ENCODE measurements at places on chromosomes 6 and 20. TPM values are rescaled to one million over a fixed set of nuclear protein-coding genes. Genes with fewer than 3 reads are reported as not detected.

The PPDPF gene
- 95.0 TPM for total RNA-seq

The VSTM2L gene
- 0.94 TPM for total RNA-seq

DNA sequence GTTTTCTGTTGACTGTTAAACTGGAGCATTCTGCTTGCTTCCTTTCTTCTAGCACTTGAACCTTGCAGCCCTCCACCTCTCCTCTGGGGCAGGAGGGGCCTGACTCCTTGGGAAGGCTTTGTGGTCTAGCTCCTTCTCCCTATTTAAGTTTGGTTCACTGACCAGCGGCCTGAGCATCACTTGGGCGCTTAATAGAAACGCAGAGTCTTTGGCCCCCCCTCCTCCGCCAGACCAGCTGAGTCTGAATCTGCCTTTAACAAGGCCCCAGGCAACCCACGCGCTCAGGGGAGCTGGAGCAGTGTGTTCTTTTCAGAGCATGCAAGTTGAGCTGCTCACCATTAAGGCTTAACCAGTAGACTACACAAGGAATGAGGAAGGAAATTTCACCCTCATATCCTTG, 225.7 kb downstream of the NRN1 start:
- no peak for DNase-seq

- no peak for DNase-seq
Observed at GRCh38 chr6:168490757-168491156, 49.8 kb downstream of the SMOC2 start.

GRCh38 chr6:103769431-103769830, 1090.3 kb downstream of the HACE1 start:
- DNase-seq: no peak

DNA sequence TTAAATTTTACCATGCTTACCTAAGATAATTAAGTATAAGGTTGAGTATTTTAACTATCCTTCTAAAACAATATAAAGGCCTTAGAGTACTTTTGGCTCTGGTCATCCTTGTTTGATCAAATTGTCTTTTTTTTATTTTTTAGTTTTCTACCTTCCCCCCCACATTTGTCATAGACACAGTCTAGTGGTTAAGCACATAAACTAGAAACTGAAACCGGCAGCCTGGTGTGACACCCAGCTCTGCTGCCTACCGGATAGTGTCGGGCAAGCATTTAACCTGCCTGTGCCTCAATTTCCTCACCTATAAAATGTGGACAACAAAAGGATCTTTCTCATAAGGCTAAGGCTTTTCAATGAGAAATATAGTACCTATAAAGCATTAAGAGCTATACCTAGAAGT, 21.6 kb upstream of the TULP4 start:
- DNase-seq: no peak

The TLDC2 gene
- total RNA-seq: 0.63 TPM

DNA sequence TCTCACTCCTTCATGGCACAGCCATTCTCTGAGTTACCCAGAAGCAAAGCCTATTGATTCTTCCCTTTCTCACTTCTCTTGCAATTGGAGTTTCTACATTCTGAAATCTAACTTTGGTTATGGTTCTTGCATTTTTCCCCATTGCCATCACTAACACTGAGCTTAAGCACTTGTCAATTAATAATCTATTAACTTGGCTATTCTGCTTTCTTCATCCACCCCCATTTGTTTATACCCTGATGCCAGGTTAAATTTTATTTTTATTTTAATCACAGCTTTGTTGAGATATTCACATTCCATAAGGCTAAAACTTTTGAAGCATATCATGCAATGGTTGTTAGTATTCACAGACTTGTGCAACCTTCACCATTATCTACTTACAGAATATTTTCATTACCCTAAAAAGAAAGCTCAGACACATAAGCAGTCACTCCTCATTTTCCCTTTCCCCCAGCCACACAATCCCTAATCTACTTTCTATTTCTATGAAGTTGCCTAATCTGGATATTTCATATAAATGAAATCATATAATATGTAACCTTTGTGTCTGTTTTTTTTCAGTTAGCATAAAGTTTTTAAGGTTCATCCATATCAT, 222.3 kb downstream of the UBE3D start:
- no peak for DNase-seq

- DNase-seq: no peak
Observed at GRCh38 chr6:42391441-42391840, 60.3 kb downstream of the TRERF1 start.

The C6orf58 gene
- not detected for total RNA-seq

DNA sequence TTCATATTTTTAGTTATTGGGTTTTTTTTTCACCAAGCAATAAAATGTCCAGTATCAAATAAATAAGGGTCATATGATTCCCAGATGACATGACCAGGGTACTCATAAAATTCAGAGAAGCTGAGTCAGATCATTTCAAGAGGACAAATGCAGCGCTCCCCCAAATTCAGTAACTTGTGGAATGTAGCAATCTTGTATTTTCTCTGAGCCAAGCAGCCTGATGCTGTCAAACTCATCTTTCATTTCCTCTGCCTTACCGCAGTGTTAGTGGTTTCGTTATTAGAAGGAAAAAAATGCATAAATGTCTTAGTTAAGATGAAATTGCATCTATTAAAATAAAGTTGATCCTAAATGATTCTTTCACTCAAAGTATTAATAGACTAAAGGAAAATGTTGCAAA, 57.8 kb upstream of the EDN1 start:
- no peak for DNase-seq

DNA sequence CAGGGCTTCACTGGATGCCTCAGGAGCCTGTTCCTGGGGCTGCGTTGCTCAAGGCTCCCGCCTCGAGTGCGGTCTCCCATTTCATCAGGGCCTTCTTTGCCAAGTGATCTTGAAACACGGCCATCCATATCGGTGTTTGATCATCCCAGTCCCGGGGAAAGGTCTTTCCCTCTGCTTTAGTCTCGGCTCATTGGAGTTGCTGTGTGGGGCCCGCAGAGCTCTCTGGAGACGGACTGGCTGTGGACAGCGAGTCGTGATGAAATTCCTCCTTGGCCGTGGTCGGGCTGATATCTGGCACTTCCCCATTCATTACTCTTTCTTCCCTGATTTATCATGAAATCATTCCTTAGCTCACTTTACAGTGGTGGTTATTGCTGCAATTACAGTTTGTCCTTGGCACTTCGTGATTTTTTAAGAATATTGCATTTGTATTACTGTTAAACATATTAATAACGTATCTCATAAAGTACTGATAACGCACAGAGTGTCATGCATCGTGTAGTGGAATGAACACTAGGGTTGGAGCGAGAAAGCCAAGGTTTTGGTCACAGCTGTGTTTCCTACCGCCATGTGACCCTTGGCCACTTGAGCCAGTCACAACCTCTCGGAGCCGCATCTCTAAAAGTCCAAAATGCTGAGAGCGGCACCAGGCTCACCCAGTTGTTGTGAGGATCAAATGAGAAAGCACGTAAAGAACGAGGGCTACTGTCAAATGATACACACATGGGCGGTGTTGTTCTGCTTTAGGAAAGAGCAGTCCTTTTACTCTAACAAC, 71.8 kb downstream of the MTHFD1L start:
- DNase-seq: no peak

The TRIM26 gene
- 37.2 TPM for total RNA-seq

GRCh38 chr6:156778454-156779205, 1.5 kb downstream of the ARID1B start:
- DNase-seq: no peak

DNA sequence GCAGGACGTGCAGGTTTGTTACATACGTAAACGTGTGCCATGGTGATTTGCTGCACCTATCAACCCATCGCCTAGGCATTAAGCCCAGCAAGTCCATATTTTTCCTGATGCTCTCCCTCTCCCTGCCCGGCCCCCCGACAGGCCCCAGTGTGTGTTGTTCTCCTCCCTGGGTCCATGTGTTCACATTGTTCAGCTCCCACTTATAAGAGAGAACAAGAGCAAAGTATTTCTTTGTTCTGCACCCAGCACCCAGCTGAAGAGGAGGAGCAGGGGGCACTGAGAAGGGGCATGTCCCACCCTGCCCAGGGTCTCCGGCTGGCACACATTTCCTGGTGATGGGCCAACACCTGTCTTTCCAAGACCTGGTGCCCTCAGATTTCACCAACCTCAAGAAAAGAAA, 251.1 kb upstream of the ARID1B start:
- no peak for DNase-seq

DNA sequence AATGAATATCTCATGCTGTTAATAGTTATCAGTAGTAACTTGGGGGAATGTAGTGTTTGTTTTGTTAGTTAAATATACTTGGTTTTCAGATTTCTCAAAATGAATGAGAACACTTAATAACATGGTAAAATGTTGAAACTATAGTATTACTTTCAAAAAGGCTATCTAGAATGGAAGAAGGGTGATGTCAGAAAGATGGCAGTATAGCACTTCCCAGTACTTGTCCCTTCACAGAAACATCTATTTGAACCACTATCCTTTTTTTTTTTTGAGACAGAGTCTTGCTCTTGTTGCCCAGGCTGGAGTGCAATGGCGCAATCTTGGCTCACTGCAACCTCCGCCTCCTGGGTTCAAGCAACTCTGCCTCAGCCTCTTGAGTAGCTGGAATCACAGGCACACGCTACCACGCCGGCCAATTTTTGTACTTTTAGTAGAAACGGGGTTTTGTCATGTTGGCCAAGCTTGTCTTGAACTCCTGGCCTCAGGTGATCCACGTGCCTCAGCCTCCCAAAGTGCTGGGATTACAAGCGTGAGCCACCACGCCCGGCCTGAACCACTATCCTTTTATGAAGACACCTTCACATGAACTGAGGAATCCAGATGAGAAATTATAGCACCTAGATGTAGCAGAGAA, 4.7 kb upstream of the ECHDC1 start:
- no peak for DNase-seq

The ESR1 gene
- total RNA-seq: 3.6 TPM

DNA sequence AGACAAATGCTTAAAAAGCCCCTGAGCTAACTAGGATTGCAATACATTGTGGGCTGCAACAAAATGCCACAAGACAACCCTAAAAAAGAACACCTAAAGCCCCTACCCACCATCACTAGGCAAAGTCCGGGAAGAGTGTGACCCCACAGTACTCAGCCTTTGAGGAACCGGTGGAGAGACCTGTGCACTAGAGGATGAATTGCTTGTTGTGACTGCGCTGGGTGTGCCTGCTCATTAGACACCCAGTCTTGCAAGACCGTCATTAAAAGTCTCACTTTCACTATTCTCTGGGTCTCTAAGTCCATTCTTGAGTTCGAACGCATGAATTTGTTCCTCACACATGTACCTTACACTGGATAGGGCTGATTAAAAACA, 88.7 kb downstream of the JPH2 start:
- no peak for DNase-seq

The ARFGEF3 gene
- total RNA-seq: 6.0 TPM

DNA sequence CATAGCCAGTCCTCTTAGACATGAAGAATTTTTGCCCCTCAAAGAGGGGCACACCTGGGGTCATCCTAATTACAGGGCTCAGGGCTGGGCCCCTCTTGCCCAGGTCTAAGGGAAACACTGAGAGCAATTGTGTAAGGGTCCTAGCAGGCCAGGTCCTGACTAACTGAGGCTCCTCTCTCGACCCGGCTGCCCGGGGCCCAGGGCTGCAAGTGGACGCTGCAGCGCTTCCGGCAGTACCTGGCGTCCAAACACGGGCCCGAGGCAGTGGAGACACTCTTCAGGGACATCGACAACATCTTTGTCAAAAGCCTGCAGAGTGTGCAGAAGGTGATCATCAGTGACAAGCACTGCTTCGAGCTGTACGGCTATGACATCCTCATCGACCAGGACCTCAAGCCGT, 17.4 kb downstream of the PDRG1 start:
- no peak for DNase-seq

DNA sequence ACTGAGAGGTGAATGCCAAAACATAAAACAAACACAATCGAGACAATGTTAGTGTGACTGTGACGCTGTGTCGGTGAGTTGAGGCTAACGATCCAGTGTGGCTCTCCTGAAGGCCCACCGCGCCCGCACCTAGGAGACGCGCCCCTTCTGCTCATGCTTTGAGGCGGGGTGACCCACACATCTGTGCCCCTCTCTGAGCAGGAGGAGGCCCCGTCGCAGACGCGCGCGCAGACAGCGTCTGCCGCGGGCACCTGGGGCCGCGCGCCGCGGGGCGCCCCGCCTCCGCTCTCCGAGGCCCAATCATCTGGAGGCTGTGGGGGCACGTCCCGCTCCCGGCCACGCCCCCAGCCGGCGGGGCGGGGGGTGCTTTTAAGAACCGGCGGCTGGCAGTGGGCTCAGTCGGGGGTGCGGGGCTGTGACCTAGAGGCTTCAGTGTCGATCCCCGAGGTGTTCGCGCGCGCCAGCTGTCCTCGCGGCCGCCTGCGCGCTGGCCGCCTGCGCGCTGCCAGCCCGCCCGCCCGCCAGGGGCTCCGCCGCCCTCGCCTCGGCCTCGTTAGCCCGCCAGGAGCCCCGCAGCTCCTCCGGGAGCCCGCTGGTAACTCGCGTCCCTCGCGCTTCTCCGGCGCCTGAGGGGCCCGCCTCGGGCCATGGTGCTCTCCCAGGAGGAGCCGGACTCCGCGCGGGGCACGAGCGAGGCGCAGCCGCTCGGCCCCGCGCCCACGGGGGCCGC, at the start of gene SLC16A10:
SLC16A10 (plus strand) TSS at position 398 of the 730 bp plus-strand sequence; CDS start at position 648, 250 bp downstream.
- peak; percentile 50 for DNase-seq

GRCh38 chr20:46901638-46902037, 7.0 kb downstream of the EYA2 start:
- no peak for DNase-seq

The BPI gene
- 0.74 TPM for total RNA-seq

The AGPAT4 gene
- 20.2 TPM for total RNA-seq

- DNase-seq: no peak
Observed at GRCh38 chr6:39084506-39084905, 30.5 kb downstream of the SAYSD1 start.

- no peak for DNase-seq
Observed at GRCh38 chr20:44780226-44780625, 30.1 kb downstream of the RIMS4 start.

The GSTA2 gene
- total RNA-seq: not detected

- no peak for DNase-seq
Observed at GRCh38 chr6:113317442-113317841, 539.7 kb upstream of the MARCKS start.

The MACROD2 gene
- 7.9 TPM for total RNA-seq

- no peak for DNase-seq
Observed at GRCh38 chr6:56047931-56048540, 172.6 kb upstream of the BMP5 start.

DNA sequence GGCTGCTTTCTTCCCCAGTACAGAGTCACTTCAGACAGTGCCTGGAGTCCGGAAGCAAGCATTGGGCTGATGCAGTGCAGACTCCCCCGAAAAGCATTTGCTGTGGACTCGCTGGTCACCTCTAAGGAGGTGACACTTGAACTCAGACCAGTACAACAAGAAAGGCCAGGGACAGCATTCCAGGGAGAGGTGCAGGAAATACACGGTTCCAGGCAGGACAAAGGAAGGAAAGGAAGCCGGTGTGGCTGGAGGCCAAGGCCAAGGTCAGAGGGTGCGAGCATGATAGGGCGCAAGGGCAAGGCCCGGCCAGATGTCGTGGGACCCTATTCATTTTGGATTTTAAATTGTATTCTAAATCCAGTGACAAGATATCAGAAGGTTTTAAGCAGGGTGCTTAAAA, 160.9 kb downstream of the ZMYND8 start:
- no peak for DNase-seq

The NPEPL1 gene
- total RNA-seq: 49.8 TPM

GRCh38 chr6:52553158-52553557, 23.7 kb downstream of the TRAM2 start:
- DNase-seq: no peak
